ENCODE measurements at places on chromosomes 1 and 21.

GRCh38 chr1:42822800-42823392, 5.7 kb upstream of the SVBP start:
- no peak for DNase-seq

DNA sequence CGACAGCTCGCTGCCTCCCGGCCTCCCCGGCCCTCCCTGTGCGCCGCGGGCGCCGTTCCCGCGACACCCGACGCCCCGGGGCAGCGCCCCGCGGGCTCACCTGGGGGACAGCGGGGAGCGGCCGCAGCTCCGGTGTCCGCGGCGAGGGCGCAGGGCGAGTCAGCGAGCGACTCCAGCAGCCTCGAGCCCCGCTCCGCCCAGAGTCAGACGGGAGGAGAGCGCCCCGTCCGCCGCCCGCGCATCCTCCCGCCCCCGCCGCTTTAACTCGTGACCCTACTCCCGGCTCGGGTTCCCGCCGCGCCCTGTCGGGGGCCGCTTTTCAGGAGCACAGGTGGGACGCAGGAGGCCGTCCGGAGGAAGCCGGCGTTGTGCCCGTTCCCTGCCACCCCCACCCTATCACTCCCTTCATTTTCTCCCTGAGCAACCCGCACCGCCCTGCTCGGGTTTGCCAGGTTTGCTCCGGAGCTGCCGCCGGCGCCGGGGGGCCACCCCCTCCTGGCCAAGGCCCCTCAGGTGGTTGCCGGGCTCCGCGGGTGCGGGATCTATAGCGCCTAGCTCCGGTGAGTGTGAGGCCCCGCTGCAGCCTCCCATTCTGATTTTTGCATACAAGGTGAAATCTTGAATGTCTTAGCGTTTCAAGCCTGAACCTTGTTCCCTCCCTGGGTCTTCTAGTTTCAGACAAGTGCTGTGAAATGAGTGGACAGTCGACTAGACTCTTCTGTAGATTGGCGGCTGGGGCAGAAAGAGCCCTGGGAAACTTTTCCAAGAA, at the start of gene MCOLN3:
MCOLN3 (minus strand) TSS at position 205 of the 769 bp plus-strand sequence. CDS start 3,140 bp downstream, outside the sequence.
- peak; percentile 37 for DNase-seq

DNA sequence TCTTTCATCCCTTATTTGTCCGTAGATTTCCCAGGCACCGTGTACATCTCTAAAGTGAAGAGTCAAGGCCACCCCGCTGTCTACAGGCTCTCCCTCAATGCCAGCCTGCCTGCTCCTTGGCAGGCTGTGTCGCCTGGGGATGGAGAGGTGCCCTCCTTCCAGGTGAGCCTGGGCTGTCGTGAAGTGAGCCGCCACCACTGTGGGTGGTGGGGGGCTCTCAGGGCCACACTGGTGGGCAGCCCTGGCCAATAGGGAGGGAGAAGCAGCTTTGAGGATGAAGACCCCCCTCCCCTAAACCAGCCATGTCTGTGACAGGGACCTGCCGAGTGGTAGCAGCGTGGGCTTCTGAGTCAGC, 46.2 kb downstream of the DISP3 start:
- DNase-seq, result no peak

DNA sequence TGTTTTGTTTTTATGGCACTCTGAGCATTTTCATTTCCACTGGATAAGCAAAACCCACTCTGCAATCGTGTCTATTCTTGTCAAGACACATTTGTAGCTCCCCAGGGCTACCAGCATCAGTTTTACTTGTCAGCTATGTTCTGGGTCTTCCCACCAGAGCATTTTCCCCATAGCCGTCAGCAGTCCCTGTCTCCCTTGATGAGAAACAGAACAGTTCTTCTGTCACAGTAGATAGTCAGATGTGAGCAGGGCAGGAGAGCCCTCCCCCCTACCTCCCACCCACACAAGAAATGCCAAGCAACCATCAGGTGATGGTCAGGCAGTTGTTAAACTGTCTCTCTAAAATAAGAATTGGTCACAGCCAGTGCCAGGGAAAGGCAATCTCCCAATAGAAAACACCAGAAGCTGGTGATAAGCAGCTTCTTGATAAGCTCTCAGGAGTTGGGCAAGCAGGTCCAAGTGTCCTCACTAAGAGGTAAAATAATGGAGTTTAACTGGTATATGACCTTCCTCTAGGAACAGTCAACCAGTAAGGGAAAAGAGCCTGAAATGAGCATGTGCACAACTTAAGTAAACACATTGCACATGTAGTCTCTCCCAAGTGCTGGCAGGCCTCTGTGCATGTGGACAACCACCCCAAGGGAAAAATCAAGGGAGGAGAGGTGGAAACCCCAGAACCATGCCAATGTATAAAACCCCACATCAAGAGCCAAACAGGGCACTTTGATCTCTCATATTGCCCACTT, 208.2 kb downstream of the S1PR1 start:
- no peak for DNase-seq
